Stimulated activated CD8-positive, alpha-beta memory T cell treated with anti-CD3 and anti-CD28 coated beads, Interleukin-4, amount 100 ng/mL, for 1 hour (primary cell): ENCODE measurements at places on chromosomes 2 and 18.

DNA sequence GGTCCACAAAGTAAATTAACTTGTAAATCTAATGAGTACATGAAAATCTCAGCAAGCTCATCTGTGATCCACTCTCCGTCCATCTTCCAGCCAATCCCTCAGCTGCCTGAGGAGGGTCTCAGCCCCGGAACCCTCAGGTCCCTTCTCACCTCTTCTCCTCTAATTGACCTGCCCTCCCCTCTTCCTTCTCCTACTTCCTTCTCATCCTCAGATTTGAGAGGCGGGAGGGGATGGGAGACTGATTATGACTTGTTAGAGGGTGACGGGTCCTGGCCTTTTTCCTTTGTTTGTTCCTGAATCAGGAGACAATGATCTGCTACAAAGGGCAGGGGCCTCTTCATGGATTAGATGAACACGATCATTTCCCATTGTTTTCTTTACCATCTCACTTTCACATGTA is 80.1 kb downstream of the CYBRD1 start:
- no peak for DNase-seq

GRCh38 chr18:41545091-41545888 is 409.7 kb upstream of the PIK3C3 start:
- no peak for DNase-seq

DNA sequence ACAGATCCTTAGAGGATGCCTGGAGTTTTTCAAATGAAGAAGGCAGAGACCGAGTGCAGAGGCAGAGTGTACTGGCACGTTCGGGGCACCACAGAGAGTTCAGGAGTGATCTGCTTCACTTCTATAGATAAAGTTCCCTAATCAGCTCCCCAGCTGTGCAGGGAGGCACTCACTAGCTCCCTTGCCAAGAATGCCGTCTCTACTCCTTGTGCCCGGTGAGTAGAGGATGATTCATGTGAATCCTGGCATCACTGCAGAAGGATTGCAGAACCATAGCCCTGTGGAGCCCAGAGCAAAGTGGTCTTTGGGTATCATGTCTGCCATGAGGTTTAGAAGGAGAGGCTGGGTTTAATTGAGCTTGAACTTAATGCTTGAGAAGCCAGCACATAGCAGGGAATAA is 510.1 kb upstream of the RAB6C start:
- no peak for DNase-seq

DNA sequence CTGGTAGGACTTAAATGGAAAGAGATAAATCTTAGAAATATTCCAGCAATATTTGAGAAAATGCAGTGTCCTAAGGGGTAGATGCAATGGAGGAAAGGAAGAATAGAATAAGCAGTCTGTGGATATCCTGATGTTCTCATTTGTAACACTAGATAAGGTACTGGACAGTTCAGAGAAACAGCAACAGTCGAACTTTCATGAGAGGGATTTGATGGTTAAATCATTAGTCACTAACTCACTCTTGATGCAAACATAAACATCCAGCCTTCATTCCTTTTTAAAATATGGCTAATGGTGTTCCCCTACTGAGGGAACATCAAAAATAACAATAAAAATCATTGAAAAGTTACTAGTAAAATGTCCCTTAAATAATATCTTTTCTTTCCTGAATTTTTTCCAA is 211.4 kb upstream of the SLC39A10 start:
- DNase-seq = no peak

- no peak for DNase-seq
Measured at GRCh38 chr2:74700643-74701372, 46.8 kb downstream of the SEMA4F start.

DNA sequence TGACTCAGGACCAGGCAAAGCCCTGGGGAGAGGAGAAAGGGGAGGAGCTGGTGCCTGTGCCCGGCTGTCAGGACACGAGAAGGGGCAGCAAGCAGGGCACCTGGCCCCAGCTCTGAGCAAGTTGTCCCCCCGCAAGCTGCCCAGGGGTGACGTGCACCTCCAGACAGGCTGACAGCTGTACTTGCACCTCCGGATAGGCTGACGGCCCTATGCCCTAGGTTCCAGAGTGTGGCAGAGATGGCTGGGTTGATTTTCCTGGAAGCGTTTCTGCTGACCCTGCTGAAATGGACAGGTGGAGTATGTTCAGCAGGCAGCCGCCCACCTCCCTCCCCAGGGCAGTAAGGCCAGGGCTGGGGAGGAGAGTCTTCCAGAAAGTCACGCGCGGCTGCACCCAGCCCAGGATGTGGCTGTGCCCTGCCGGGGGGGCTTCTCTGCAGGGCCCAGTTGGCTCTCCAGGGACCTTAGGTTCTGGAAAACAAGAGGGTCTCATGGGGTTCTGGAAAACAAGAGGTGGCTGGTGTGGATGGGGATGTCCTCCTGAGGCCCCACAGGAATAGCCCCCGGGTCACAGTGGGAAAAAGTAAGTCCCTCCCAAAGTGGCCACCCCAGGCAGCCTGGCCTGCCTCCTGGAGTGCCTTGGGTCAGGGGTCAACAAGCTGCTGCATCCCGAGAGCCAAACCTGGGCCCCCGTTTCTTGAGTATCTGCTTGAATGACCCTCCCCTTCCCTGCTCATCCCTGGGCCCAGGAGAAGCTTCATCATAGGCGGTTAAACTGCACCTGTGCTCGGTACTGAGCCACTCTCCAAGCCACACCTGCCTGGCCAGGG is 71.4 kb upstream of the OTOS start:
- no peak for DNase-seq
